Activated naive CD8-positive, alpha-beta T cell treated with anti-CD3 and anti-CD28 coated beads, Interleukin-2, amount 50 U/mL, for 24 hours (primary cell): ENCODE measurements at places on chromosomes 5 and 9.

DNA sequence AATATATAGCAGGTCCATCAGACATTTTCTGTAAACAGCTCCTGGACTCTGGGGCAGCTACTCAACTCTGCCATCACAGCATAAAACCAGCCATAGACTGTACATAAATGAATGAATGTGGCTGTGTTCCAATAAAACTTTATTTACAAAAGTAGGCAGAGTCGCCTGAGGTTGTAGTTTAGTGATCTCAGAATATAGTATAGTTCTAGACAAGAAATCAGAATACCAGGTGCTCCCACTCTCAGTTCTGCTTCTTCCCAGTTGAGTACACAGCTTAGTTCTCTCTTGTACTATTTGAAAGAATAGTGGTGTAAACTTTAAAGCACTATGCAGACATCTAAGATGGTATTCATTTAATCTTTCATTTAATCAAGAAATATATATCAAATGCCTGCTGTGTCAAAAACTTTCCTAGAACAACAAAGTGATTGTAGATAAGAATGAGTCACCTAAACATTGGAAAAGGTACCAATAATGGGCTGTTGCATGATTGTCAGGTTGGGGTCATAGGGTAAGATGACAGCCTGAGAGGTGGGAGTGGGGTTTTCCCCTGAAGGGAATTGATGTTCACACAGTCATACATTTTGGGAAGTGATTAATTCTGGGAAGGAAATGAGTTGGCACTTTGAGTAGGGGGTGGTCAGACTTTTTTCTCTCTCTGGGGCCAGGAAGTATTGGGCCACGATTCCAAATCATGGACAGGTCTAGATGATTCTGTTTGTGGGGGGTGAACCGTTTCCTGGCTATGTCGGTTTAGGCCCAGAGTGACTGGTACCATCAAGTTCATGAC is 37.0 kb downstream of the TNFSF8 start:
- H3K27me3 ChIP-seq = no peaks in the 10 kb centered on the region
- H3K4me3 ChIP-seq = no peak overlapping the region
- H3K4me1 ChIP-seq = peaks cover 76% of the 10 kb centered on the region
- peak overlapping the region; percentile 92 for H3K27ac ChIP-seq
- peak; percentile 49 for DNase-seq

DNA sequence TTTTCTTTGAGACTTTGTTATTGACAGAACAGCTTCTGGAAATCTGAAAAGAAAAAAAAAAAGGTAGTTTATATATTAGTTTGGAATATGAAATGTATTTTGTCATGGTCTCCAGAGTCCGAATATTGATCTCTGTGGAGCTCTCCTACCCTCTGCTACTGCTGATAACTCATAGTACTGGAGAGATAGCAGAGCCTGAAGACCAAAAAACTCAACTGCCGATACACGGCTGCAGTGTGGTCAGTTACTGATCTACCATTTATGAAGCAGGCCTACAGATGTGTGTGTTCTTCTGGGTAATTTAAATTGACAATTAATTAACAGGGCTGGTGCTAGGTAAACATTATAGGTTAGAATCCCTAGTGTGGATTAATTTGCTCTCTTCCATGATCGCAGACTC is 3.8 kb upstream of the FAM120A start:
- H3K4me1 ChIP-seq = peaks cover 16% of the 10 kb centered on the region

DNA sequence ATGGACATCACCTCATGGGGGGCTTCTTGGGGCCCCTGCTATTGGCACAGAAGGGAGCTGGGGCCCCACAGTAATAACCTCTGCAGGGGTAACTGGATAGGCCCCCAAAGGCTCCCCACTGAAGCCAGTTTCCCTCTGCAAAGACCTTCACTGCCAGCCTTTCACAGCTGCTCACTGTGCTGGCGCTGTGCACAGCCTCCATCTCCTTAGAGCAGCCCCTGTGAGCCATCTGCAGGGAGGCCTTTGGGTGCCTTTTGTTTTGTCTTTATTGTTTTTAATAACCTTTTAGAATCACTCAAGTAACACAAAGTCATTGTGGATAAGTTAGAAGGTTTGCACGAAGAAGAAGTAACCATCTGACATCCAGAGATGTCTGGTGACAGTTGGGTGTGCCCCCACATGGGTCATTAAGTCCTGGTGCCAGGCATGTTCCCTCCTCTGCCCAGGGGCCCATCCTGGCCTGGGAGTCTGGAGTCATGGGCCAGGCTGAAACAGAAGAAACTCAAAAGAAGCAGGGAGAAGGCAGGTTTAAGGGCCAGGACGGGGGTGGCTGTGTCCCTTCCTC is 42.7 kb downstream of the NCS1 start:
- peaks cover 3% of the 10 kb centered on the region for H3K4me1 ChIP-seq
- no peak for DNase-seq
- no peak overlapping the region for H3K4me3 ChIP-seq
- no peaks in the 10 kb centered on the region for H3K36me3 ChIP-seq
- no peak overlapping the region for H3K27ac ChIP-seq
- no peaks in the 10 kb centered on the region for H3K27me3 ChIP-seq

GRCh38 chr9:120646948-120647347 is 67.0 kb upstream of the CDK5RAP2 start:
- H3K36me3 ChIP-seq = peaks cover 2% of the 10 kb centered on the region
- no peak overlapping the region for H3K27ac ChIP-seq
- no peak for DNase-seq
- H3K4me1 ChIP-seq = peaks cover 1% of the 10 kb centered on the region
- H3K27me3 ChIP-seq = no peaks in the 10 kb centered on the region
- H3K4me3 ChIP-seq = no peak overlapping the region

GRCh38 chr5:73719632-73720031 is 93.6 kb downstream of the ARHGEF28 start:
- peaks cover 11% of the 10 kb centered on the region for H3K27me3 ChIP-seq
- H3K4me3 ChIP-seq = no peak overlapping the region
- H3K36me3 ChIP-seq = no peaks in the 10 kb centered on the region
- H3K4me1 ChIP-seq = no peaks in the 10 kb centered on the region
- H3K27ac ChIP-seq = no peak overlapping the region

GRCh38 chr5:54719384-54720283 is 202.1 kb downstream of the SNX18 start:
- no peak overlapping the region for H3K27ac ChIP-seq
- H3K4me1 ChIP-seq = peaks cover 18% of the 10 kb centered on the region
- no peak overlapping the region for H3K4me3 ChIP-seq
- no peaks in the 10 kb centered on the region for H3K27me3 ChIP-seq
- H3K36me3 ChIP-seq = no peaks in the 10 kb centered on the region

GRCh38 chr5:173573126-173573960 is 43.1 kb downstream of the BOD1 start:
- H3K4me1 ChIP-seq = peaks cover 3% of the 10 kb centered on the region
- peaks cover 1% of the 10 kb centered on the region for H3K36me3 ChIP-seq
- DNase-seq = peak; percentile 72
- H3K4me3 ChIP-seq = no peak overlapping the region
- H3K27ac ChIP-seq = no peak overlapping the region

- peaks cover 76% of the 10 kb centered on the region for H3K4me1 ChIP-seq
- H3K27ac ChIP-seq = peak overlapping the region; percentile 88
- H3K36me3 ChIP-seq = peaks cover 17% of the 10 kb centered on the region
- no peak overlapping the region for H3K4me3 ChIP-seq
- H3K27me3 ChIP-seq = no peaks in the 10 kb centered on the region
Observed at GRCh38 chr9:127767909-127768331, 10.5 kb downstream of the SH2D3C start.

DNA sequence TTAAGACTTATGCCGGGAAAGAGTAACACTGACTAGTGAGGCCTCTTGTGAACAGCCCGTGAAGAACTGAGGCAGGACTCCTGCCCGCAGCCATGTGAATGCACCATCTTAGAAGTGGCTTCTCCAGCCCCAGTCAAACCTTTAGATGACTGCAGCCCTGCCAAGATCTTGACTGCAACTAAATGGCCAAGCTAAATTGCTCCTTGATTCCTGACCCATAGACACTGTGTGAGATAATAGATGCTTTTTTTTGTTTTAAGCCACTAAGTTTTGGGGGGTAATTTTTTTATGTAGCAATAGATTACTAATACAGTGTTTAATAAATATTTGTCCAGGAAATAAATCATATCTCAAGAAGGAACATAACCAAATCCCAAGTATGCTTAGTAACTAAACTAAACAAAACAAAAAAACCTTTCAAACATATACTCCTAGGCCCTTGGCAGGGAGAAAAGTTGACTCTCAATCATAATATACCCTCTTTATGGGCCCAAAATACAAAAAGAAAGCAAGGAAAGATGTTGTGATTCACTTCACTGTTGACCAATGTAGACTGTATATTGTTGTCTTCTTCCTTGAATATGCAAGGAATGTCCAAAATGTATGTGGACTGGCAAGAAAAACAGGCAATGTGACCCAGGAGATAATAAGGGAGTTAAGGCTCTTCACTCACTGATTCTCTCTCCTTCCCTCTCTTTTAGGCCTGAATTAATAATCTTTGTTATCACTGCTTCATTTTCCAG is 79.7 kb upstream of the ZNF366 start:
- no peaks in the 10 kb centered on the region for H3K4me1 ChIP-seq
- no peak for DNase-seq
- no peak overlapping the region for H3K4me3 ChIP-seq

GRCh38 chr9:129021091-129021490 is 7.0 kb downstream of the SH3GLB2 start:
- H3K27ac ChIP-seq = no peak overlapping the region
- no peaks in the 10 kb centered on the region for H3K27me3 ChIP-seq
- no peak for DNase-seq

- no peak overlapping the region for H3K4me3 ChIP-seq
- no peak overlapping the region for H3K27ac ChIP-seq
- no peaks in the 10 kb centered on the region for H3K27me3 ChIP-seq
- no peaks in the 10 kb centered on the region for H3K4me1 ChIP-seq
- no peaks in the 10 kb centered on the region for H3K36me3 ChIP-seq
Observed at GRCh38 chr5:152270096-152270495, 135.0 kb downstream of the NMUR2 start.

GRCh38 chr5:55919625-55920024 is 68.5 kb downstream of the IL31RA start:
- peaks cover 3% of the 10 kb centered on the region for H3K27me3 ChIP-seq
- H3K4me1 ChIP-seq = peaks cover 33% of the 10 kb centered on the region
- DNase-seq = no peak
- no peak overlapping the region for H3K4me3 ChIP-seq
- no peaks in the 10 kb centered on the region for H3K36me3 ChIP-seq

GRCh38 chr9:77218612-77219011 is 41.3 kb downstream of the VPS13A start:
- H3K27ac ChIP-seq = no peak overlapping the region
- H3K4me3 ChIP-seq = no peak overlapping the region
- peaks cover 25% of the 10 kb centered on the region for H3K36me3 ChIP-seq
- no peak for DNase-seq
- no peaks in the 10 kb centered on the region for H3K27me3 ChIP-seq
- H3K4me1 ChIP-seq = no peaks in the 10 kb centered on the region

DNA sequence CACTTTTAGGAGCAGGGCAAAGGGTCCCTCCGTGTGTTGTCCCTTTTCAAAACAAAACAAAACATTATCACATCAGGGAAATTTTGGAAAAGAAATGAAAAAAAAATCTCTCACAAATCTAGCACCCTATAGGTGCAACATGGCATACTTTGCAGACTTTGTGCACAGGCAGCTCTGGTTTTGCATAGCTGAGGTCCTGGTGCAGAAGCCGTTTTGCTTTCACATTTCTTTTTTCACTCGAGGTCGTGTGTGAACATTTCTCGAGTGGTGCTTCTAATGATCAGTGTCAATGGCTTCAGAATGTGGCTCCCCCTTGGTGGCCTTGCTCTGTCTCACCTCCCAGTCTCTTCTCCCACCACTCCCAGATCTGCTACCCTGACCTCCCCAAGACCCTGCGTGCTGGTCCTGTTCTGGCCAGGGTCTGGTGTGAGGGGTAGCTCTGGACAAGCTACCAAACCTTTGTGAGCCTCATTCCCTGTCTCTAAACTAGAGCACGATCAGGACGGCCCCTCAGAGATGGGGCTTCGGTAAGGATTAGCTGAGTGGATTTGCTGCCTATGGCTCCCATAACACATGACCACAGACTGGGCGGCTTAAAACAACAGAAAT is 258.0 kb downstream of the NSG2 start:
- H3K4me1 ChIP-seq = no peaks in the 10 kb centered on the region
- DNase-seq = no peak
- peaks cover 9% of the 10 kb centered on the region for H3K27me3 ChIP-seq
- no peak overlapping the region for H3K27ac ChIP-seq
- no peaks in the 10 kb centered on the region for H3K36me3 ChIP-seq

- DNase-seq = no peak
- peaks cover 44% of the 10 kb centered on the region for H3K36me3 ChIP-seq
- H3K27me3 ChIP-seq = no peaks in the 10 kb centered on the region
- H3K4me3 ChIP-seq = no peak overlapping the region
Observed at GRCh38 chr5:134769206-134769605, 10.6 kb downstream of the DDX46 start.

DNA sequence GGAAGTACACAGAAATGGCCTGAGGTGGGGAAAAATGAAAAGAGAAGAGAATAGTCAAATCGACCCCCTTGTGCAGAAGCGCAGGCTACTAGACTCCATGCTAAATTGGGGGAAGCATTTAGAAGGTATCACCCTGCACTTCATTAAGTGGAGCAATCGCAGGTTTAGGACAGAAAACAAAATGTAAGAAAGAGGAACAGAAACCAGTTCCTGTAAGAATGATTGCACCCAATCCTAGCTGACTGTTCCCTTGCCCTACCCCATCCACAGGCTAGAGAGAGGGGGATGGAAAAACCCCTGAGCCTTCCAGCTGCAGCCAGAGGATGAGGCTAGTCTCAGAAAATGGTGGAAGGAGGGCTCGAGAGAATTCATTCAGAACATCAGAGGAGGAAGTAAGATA is 23.9 kb upstream of the PPP1R2B start:
- no peak overlapping the region for H3K27ac ChIP-seq
- DNase-seq = no peak
- no peaks in the 10 kb centered on the region for H3K36me3 ChIP-seq
- no peak overlapping the region for H3K4me3 ChIP-seq
- no peaks in the 10 kb centered on the region for H3K4me1 ChIP-seq
- no peaks in the 10 kb centered on the region for H3K27me3 ChIP-seq

DNA sequence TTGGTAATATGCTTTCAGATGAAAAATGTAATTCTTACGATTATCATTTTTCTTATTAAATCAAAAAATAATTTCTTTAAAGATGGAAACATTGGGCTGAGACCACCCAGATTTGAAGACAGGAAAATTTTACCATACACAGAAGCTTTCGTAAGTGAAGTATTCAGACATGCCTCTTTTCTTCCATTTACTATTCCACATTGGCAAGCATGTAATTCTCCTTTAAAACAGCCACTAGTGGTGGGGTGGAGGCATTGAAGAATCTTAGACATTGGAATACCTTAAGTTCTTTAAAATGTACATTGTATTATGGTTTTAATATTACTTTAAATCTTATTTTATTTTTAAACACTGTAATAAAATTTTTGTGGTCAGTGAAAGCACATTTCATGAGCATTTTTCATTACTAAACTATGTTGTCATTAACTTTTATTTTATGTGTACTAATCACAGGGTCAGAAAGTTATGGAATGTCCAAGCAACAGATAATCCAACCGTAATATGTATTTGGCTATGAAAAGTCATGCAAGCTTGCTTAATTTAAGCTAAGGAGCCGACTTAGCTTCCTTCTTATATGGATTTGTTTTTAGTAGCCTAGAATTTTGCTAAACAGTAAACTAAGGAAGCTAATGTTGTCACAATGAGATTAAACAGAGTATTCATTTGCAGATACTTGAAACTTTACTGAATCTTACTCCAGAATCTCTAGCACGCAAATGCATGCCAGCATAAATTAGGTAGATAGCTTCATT is 97.4 kb upstream of the ALDH1A1 start:
- H3K36me3 ChIP-seq = no peaks in the 10 kb centered on the region
- H3K27ac ChIP-seq = no peak overlapping the region
- H3K4me1 ChIP-seq = no peaks in the 10 kb centered on the region
- DNase-seq = no peak
- peaks cover 4% of the 10 kb centered on the region for H3K27me3 ChIP-seq
- no peak overlapping the region for H3K4me3 ChIP-seq

GRCh38 chr5:116492016-116492623 is 82.5 kb downstream of the SEMA6A start:
- DNase-seq = peak; percentile 4
- H3K27me3 ChIP-seq = no peaks in the 10 kb centered on the region
- H3K27ac ChIP-seq = no peak overlapping the region
- H3K4me1 ChIP-seq = peaks cover 17% of the 10 kb centered on the region
